Mesenteric fat pad (tissue), 1 donor: ENCODE measurements at places on chromosomes 4 and X. TPM values are rescaled to one million over a fixed set of nuclear protein-coding genes. Genes with fewer than 3 reads are reported as not detected.

Gene ZFP42
- not detected for total RNA-seq

Gene LNX1
- total RNA-seq = 20.7 TPM

Gene DAPP1
- 4.9 TPM for total RNA-seq

Gene GAGE12F
- total RNA-seq = not detected

Gene UBE2A
- 58.9 TPM for total RNA-seq

Gene RNF4
- 48.6 TPM for total RNA-seq

Gene CXXC4
- 1.1 TPM for total RNA-seq

Gene RPGR
- 31.2 TPM for total RNA-seq

Gene ZDHHC15
- total RNA-seq = 0.77 TPM

Gene CD38
- 30.4 TPM for total RNA-seq

Gene UGT2B11
- not detected for total RNA-seq

Gene ANOS1
- total RNA-seq = 2.3 TPM

Gene USP17L13
- total RNA-seq = not detected

Gene HSFX3
- not detected for total RNA-seq

Gene PAGE5
- not detected for total RNA-seq

Gene DCAF12L2
- not detected for total RNA-seq

Gene FOXP3
- total RNA-seq = not detected

Gene TCP11X2
- total RNA-seq = not detected

Gene CXCL11
- not detected for total RNA-seq

Gene RRAGB
- total RNA-seq = 10.2 TPM

Gene PDZD11
- 31.1 TPM for total RNA-seq

Gene ARAP2
- 13.5 TPM for total RNA-seq

Gene LIMCH1
- total RNA-seq = 113 TPM

Gene NEXMIF
- 0.51 TPM for total RNA-seq

Gene MAGEA9B
- not detected for total RNA-seq

Gene SYN1
- not detected for total RNA-seq

Gene PSMD10
- total RNA-seq = 31.9 TPM

Gene RAB40A
- total RNA-seq = not detected

Gene DMRTC1B
- total RNA-seq = not detected

Gene TEX13A
- not detected for total RNA-seq

Gene ATP8A1
- total RNA-seq = 11.3 TPM
